ENCODE measurements at places on chromosomes 16 and 17.
A peak's percentile ranks its signal among the peaks of the same experiment; 100 is the strongest.

GRCh38 chr17:53058031-53058430, 764.7 kb upstream of the KIF2B start:
- no peak for DNase-seq

- DNase-seq, result no peak
Measured at GRCh38 chr17:39018267-39019134, 51.3 kb upstream of the FBXO47 start.

- DNase-seq, result peak; percentile 94
Measured at GRCh38 chr17:62791235-62791734, 16.8 kb downstream of the MARCHF10 start.

DNA sequence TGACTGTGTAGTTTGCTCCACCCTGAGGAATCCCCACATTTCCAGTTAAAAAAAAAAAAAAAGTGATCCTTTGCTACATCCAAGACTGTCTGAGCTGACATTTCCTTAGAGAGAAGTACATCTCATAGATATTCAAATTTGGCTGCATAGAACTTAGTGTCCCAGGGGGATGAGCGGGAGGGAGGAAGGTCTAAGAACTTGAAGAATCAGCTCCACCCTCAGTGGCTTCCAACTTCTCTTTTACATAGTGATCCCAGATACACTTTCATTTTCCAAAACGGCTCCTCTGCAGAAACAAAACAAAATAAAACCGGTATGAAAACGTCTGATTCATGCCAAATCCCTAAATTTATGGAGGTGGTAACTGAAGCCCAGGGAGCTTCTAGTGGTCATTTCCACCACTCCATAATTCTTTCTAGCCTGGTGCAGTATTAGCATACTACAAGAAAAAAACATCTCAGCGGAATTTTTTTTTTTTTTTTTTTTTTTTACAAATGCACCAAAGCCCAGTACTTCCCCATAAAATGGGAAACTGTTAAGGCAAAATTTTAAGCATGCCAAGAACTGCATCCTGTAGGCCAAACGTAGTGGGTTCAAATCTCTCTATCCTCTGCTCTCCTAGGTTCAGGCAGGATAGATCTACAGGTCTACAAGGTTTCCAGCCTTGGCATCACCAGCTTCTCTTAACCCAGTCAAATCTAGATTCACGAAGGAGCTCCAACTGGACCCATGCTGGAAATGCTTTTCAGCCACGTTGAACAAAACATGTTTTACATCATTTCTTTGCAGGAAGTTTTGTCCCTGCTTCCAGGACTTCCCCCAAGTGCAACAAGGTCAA, 29.3 kb downstream of the MAF start:
- no peak for DNase-seq

DNA sequence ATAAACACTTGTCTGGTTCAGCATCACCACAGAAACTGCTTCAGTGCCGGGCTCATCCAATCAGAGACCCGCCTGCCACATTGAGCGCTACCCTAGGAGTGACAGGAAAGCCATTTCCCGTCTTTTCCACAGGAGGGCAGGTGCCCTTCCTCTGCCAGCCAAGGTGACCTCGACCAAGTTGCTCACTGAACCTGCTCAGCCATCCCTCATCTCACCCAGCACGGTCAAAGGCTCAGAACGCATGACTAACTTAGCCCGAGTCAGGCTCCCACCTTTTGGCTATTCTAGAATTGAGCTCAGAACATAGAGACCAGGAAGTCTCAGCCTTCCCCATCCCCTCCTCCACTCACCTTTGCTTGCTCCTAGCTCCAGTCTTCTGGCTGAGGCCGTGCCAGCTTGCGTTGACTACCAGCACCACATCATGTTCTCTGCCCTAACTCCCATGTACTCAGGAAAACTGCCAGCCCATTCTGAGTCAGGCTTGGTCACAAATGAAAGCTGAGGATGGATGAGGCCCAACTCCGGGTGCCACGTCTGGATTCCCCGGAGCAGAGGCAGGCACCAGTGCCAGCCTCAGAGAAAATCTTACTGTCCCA, 15.6 kb downstream of the MRPS23 start:
- DNase-seq, result no peak

DNA sequence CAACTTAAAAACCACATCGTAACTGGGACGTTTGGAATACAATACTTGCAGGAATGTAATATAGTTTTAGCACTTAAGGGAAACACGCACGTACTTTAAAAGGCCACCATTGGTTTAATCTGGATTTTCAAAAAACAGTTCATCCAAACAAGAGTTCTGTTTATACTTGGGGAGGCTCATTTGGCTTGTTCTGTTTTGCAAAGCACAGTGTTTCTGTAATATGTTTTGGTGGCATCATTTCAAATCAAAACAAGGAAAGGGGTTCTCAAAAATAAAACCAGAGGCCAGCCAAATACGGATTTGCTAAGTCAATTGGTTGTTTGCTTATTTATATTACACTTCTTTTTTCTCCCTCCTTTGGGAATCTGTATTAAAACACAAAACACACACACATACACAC, 656.1 kb upstream of the SOX9 start:
- DNase-seq, result no peak

- no peak for DNase-seq
Measured at GRCh38 chr17:49576917-49577649, 1.4 kb downstream of the NXPH3 start.

DNA sequence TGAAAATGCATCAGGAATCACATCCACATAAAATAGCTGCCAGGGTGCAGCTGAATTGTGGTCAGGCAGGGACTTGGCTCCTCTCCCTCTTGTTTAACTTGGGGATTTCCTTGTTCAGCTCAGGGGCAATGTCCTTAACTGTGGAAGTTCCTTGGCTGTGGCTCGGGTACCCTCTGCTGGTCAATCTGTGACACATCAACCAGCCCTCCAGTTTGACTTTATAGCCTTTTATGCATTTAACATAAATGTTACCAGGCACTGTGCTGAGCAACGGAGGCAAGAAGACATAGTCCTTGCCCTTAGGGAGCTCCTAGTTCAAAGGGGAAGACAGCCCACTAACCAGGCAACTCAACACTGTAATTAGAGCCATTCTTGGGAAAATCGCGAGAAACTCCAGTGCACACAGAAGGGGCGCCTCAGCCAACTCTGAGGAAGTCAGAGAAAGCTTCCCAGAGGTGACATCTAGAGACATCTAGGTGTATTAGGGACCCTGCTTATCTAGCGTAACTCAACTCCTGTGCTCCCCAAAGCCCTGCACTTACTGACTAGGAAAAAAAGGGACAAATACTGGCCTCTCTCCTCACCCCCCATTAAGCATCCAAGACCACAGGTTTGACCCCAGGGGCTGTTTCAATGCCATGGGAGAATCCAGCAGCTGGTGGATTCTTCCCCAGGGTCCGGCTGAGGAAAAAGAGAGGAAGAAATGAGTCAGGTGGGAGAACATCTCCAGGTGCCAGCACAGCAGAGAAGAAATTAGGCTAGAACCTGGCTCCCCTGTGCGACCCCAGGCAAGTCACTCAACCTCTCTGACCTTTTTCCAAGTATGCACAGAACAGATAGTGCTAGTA, 17.3 kb upstream of the EEF2K start:
- peak; percentile 88 for DNase-seq

DNA sequence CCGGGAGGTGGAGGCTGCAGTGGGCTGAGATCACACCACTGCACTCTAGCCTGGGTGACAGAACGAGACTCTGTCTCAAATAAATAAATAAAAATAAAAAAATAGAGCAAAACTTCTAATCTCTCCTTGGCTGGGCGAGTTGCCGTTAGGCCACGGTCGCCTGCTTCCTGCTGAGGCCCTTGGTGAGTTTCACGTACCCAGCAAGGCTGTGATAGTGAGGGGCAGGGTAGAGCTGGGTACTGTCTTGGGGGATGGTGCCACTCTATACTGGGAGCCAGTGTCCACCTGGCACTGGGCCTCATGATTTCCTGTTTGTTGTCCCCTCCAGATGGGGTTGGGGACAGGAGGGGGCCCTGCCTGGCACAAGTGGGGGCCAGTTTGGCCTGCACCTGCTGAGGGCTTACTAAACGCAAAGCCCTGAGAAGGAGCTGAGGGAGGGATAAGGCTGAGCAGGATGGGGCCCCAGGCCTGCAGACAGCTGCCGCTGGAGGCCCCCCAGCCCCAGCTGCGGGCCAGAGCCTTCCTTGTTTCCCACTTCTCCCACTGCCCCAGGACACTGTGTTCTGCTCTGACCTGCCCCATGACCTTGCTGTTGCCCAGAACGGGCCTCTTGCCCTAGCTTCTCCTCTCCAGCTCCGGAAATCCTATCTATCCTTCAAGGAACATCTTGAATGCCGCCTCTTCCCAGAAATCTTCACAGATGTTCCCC, 25.4 kb downstream of the GJD3 start:
- no peak for DNase-seq

DNA sequence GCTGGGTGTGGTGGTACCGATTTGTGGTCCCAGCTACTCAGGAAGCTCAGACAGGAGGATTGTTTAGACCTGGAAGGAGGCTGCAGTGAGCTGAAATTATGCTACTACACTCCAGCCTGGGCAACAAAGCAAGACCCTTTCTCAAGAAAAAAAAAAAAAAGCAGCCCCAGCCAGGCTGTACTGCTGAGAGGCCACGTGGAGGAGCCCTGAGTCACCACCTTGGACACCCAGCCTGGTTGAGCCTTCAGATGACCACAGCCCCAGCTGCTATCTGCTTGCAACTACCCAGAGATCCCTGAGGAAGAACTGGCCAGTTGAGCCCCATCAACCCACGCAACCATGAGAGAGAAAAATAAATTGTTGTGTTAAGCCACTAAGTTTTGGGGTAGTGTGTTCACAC, 23.6 kb upstream of the GPRC5C start:
- DNase-seq, result peak; percentile 12

GRCh38 chr17:9907883-9908648, 3.0 kb upstream of the RCVRN start:
- DNase-seq, result no peak

GRCh38 chr16:29743475-29743826, 2.3 kb downstream of the C16orf54 start:
- no peak for DNase-seq

DNA sequence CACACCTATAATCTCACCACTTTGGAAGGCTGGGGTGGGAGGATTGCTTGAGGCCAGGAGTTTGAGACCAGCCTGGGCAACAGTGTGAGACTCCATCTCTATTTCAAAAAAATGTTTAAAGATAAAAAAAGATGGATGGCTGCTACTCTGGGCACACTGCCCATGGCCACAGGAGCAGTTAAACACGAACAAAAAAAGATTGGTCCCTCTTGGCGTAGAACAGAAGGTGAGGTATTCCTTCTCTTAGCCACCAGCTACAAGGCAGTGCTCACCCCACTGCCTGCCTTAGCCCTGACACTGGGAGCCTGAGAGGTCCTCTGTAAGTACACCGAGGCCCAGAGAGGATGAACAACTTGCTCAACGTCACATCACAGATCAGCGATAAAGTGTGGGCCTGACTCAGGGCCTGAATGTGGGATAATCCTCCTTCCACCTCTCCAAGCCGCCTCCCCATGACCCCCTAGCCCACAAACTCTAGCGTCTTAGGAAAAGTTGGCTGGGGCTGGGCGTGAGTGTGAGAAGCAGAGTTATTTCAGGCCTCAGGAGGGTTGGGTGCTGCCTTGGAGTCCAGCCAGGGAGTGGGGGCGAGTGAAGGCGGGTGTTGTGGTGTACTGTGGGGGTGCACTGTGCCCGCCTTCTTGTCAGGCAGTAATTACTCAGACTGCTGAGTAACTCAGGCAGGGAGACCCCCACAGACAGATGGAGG, 2.3 kb upstream of the DPH1 start:
- no peak for DNase-seq

DNA sequence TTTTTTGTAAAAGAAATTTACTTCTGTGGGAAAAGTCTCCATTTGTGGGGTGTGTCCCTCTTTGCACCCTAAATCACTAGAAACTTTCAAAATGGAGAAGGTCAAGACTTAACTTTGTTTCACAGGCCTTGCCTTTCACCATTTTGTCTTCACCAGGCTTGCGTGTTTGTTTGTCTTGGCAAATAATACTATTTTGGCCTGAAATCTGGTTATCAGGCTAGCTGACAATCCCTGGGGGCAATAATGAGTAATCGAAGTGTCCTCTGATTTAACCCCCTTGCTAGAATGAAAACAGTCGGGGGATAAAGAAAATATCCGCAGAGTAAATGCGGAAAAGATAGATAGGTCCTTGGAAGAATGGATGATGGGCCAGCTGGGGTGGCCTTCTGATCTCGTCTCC, 34.5 kb downstream of the SLC39A11 start:
- peak; percentile 56 for DNase-seq

- no peak for DNase-seq
Measured at GRCh38 chr16:17448640-17449638, 21.8 kb downstream of the XYLT1 start.

- DNase-seq, result no peak
Measured at GRCh38 chr17:81858967-81859905, 1.1 kb downstream of the P4HB start.

- DNase-seq, result peak; percentile 28
Measured at GRCh38 chr16:1678500-1679098, 520 bp downstream of the JPT2 start.

GRCh38 chr16:65309354-65309753, 187.5 kb upstream of the CDH11 start:
- DNase-seq, result no peak

DNA sequence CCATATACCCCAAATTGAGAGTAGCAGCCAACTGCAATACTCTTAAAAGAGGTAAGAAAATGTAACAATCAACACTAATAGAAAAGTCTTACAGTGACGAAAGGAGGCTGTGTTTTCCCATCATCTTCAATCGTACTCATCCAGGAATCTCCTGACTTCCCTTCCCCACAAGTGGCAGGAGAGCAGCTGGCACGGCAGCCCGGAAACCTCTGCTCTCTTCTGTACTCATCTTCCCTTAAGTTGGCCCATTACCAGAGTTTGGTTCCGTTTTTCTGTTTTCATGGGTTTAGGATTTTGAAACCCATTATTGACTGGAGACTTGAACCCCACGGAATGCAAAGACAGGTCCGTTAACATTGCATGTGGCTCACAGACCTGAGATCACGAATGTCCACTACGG, 11.7 kb upstream of the CD300H start:
- no peak for DNase-seq
